ENCODE measurements at places on chromosomes 1 and 21.

DNA sequence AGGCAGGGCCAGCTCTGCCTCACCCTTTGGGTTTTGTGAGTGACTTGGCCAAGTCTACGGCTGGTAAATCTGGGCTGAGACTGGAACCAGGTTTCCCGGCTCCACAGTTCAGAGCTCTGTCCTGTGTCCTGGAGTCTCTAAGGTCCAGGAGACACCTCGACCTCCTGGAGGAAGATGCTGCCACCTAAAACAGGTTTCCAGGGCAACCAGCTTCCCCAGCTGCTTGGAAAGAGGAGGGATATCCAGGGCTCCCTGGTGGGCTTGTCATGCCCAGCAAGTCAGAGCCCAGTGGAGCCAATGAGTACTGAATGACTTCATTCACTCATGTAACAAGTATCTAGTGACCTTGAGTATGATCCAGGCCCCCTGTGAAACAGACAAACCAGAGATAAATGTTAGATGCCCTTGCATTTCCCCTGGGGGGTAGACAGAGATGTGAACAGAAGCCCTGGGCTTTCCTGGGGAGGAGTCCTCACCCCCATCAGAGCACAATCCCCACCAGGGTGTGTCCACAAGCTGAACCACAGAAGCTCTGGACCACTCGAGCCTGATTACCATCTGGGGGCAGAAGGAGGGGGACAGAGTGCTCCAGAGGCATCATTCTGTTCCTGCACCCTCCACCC lies 181.2 kb upstream of the RAB4A start:
- no peak for DNase-seq

DNA sequence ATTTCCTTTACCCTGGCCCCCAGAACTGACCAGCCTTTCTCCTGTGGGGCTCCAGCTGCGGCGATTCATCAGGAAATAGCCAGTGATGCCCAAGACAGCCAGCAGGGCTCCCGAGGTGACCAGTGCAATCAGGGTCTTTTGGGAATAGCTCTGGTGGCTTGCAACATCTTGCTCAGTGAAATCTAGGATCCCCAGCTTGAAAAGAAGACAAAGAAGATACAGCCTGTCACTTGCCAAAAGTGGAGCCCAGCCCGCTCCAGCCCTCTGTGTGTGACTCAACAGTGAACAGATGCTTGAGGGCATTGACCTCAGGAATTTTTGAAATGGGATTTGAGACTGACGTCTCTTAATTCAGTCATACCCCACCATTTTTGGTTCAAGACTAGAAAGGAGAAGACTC lies 22.3 kb downstream of the CD34 start:
- no peak for DNase-seq

DNA sequence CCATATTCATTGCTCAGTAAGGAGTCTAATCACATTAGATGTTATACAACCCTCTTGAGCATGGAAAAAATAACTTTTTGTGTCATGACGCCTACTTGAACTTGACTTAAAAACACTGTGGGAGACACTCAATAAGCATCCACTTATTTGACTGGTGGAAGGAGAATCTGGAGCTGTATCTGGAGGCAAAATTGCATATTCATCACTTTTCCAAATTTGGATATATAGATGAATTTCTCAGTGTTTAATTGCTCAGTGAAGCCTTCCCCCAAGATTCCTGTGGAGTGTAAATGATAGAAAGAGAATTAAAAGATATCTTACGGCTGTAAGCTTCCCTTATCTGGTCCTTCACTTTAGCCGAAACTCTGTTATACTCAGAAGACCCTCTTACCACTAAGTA lies 610.7 kb upstream of the ADGRL2 start:
- no peak for DNase-seq

- DNase-seq = no peak
These were observed 284.3 kb upstream of the FMN2 start for GRCh38 chr1:239807361-239807760.

- DNase-seq = peak; percentile 60
These were observed 5.1 kb upstream of the CLEC20A start for GRCh38 chr1:178501705-178502329.

GRCh38 chr1:241857131-241857530 lies 9.1 kb downstream of the EXO1 start:
- DNase-seq = no peak

DNA sequence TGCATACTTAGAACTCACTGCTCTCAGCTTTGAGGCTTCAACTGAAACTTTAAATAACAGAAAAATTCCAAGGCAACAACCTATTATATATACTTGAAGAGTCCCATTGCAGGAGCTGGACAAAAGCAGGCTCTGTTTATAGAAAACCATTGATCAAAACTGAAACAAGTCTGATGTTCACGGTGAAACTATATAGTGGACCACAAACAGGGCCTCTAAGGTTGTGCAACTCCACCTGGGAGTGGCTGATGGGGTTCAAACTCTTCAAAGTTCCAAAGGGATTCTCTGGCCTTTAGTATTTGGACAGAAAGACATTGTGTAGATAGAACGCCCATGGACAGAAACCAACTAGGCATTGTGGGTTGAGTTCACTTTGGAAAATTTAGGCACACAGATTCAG lies 140.3 kb downstream of the ZC3H11B start:
- DNase-seq = no peak

GRCh38 chr1:164225011-164225410 lies 334.0 kb upstream of the PBX1 start:
- no peak for DNase-seq

GRCh38 chr1:35619237-35620121 lies 21.8 kb downstream of the PSMB2 start:
- no peak for DNase-seq

- DNase-seq = no peak
These were observed 1411.7 kb upstream of the B3GALT2 start for GRCh38 chr1:194598098-194598497.

DNA sequence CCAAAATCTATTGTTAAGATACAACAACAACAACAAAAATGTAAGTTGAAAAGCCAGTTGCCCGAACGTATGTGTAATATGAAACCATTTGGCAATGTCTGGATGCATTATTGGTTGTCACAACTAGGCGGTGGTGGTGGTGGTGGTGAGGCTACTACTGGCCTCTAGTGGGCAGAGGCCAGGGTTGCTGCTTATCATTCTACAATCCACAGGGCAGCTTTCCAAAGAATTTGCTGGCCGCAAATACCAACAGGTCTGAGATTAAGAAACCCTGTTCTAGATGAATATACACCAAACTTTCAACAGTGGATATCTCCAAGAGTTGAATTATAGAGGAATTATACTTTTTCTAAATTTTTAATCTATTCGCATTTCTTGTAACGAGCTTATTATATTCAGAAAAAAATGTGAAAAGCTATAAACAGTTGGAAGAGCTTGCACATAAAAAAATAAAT lies 26.8 kb upstream of the ZNF697 start:
- peak; percentile 94 for DNase-seq
